ENCODE measurements at places on chromosomes 6 and 20. TPM values are rescaled to one million over a fixed set of nuclear protein-coding genes. Genes with fewer than 3 reads are reported as not detected.

BPIFA1 gene
- total RNA-seq, result 0.69 TPM

DNA sequence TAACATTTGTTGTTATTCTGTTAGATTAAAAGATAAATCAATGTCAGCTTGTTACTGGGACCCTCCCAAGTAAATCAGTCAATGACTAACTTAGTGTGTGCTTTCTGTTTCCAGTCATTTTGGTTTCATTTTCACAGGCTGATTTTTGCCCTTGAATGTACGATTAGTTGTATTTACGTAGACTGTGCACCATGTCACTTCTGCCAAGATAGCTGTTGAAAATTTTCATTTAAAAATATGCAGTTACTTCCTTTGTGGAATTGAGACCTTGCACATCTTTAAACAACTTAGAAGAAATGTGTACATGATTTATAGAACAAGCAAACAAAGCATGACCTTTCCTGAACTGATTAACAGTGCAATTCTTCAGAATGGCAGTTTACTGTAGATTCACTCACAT is 944.8 kb upstream of the CITED2 start:
- DNase-seq, result no peak

- no peak for DNase-seq
Observed at GRCh38 chr6:166446567-166447065, 63.9 kb upstream of the MPC1 start.

CST5 gene
- total RNA-seq, result 0.79 TPM

DNA sequence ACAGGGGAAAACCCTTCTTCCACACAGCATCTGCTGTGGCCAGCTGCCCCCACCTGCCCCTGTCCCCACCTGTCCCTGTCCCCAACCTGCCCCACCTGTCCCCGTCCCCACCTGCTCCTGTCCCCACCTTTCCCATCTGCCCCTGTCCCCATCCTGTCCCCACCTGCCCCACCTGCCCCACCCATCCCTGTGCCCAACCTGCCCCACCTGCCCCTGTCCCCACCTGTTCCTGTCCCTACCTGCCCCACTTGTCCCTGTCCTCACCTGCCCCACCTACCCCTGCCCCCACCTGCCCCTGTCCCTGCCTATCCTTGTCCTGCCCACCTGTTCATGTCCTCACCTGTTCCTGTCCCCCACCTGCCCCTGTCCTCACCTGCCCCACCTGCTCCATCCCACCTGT is 6.4 kb upstream of the MYT1 start:
- no peak for DNase-seq

- no peak for DNase-seq
Observed at GRCh38 chr20:5172167-5172601, 45.4 kb downstream of the CDS2 start.

DNA sequence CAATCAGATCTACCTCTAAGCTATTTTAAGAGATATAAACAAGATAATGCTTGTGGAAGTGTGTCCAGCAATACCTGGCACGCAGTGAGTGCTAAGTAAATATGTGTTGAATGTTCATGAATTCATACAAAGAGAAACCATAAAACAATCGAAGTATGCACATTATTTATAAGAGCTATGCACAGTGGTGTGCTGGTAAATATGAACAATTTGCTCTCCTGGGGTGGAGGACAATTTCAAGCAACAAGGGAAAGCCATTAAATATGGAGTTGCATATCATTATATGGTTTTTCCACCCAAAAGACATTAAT is 526.6 kb upstream of the MARCKS start:
- DNase-seq, result no peak

OR2J3 gene
- not detected for total RNA-seq

DNA sequence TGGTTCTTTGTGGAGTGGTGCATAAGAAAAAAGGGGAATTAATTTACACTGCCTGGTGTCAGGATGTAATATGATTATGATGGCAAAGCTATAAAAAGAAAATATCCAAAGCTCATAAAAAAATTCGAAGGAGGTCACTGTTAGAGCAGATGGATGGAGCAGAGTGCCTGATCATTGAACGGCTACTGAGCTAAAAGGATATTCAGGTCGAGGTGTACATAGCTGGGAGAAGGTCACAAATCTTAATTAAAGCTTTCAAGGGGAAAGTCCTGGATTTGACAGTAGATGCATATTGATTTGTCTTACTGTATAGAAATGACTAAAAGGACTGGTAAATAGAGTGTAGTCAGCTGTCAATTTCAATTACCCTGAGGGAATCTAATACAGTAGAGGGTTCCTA is 84.4 kb downstream of the PKIB start:
- no peak for DNase-seq

GRCh38 chr6:134249759-134250602 is 67.9 kb downstream of the SGK1 start:
- DNase-seq, result no peak

PSORS1C2 gene
- total RNA-seq, result not detected

- no peak for DNase-seq
Observed at GRCh38 chr6:34656378-34657036, 40.1 kb downstream of the ILRUN start.

- no peak for DNase-seq
Observed at GRCh38 chr6:77883851-77884250, 231.0 kb downstream of the MEI4 start.
